Glutamatergic neuron (in vitro differentiated cells): ENCODE measurements at places on chromosomes 2 and 18. TPM values are rescaled to one million over a fixed set of nuclear protein-coding genes. Genes with fewer than 3 reads are reported as not detected.

GRCh38 chr2:240460253-240460711 is 24.8 kb downstream of the GPC1 start:
- H3K27me3 ChIP-seq, result peaks cover 22% of the 10 kb centered on the region
- no peaks in the 10 kb centered on the region for H3K36me3 ChIP-seq
- no peak for DNase-seq
- peak overlapping the region; percentile 8 for H3K27ac ChIP-seq
- H3K4me1 ChIP-seq, result peaks cover 3% of the 10 kb centered on the region
- H3K4me3 ChIP-seq, result peak overlapping the region; percentile 23

TWIST2 gene
- total RNA-seq, result not detected

DNA sequence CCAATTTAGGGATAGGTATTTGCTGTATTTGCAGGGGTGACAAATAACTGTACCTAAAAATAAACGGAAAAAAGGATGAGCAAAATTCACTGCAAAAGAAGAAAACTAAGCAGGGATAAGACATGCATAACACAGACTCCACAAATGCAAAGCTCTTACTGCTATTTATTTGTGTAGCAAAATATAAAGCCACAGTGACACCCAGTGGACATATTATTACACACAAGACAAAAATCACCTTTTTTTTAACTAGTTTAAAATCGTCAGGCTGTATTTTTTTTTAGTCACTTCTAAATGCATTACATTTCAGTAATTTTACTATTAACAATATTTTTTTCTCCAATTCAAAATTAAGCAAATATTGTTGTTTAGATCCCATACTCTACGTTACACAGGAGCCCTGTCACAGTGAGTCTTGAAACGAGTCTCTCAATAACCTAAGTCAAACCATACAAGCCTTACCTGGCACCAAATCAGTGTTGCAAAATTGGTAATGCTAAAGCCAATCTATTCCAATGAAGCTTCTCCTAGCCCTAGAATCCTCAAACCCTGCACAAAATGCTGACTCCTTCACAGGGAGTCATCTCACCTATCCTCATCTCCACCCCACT is 23.7 kb downstream of the METTL4 start:
- H3K4me3 ChIP-seq, result no peak overlapping the region
- H3K36me3 ChIP-seq, result no peaks in the 10 kb centered on the region
- no peaks in the 10 kb centered on the region for H3K27me3 ChIP-seq
- DNase-seq, result no peak
- H3K27ac ChIP-seq, result no peak overlapping the region
- H3K4me1 ChIP-seq, result no peaks in the 10 kb centered on the region

DNA sequence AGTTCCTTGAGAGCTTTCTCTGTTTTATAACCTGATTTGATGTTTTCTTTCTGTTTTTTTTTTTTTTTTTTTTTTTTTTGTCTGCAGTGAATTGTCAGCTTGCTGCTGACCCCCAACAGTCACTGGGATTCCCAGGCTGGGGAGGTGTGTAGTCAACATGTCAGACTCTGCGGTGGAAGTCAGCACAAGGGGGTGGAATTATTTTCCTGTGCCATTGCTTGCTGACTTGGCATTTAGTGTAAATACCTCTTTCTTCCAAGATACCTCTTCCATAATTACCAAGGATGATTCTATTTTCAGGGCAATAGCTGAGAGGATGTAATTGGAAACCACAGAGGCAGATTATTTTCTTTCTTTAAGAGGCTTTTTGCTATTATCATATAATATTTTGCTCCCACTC is 266.3 kb downstream of the CCDC85A start:
- no peak overlapping the region for H3K27ac ChIP-seq
- H3K27me3 ChIP-seq, result no peaks in the 10 kb centered on the region
- peaks cover 5% of the 10 kb centered on the region for H3K4me1 ChIP-seq
- no peaks in the 10 kb centered on the region for H3K36me3 ChIP-seq

DPP4 gene
- total RNA-seq, result 0.20 TPM

- peaks cover 6% of the 10 kb centered on the region for H3K4me1 ChIP-seq
- no peak for DNase-seq
- H3K27ac ChIP-seq, result no peak overlapping the region
- H3K4me3 ChIP-seq, result no peak overlapping the region
Observed at GRCh38 chr18:52343138-52343537, 3.1 kb downstream of the DCC start.
